CD4-positive, alpha-beta T cell treated with Interleukin-17A for 1 hour (primary cell): ENCODE measurements at places on chromosomes 4 and X.

- DNase-seq, result no peak
These were observed 37.3 kb downstream of the APBB2 start for GRCh38 chr4:41177016-41177415.

DNA sequence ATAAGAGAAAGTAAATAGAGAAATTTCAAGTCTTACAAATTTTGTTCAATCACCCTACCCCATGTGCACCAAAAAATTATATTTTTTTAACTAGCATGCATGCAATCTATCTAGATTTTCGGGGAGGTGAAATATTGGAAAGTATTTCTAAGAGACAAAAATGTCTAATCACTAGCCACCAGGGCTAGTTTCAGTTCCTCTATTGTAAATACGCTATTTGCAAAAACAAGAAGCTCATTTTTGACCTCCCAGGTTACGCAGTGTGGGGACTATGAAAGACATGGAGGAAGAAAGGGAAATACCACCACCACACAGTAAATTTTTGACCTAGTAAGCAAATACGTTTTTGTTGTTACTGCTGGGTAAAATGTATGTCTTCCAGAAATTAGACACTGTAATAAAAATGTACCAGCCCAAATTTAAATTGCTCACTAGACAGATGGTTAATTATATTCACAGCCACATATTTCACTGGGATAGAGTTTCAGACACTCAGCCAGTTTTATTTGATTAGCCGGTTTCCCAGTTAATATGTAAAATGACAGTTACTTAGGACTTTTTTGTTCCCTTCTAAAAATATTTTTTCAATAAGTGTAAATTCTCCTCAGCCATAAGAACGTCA lies 2.2 kb downstream of the NEXMIF start:
- no peak for DNase-seq

- DNase-seq, result no peak
These were observed 819.8 kb upstream of the PCDH7 start for GRCh38 chr4:29900336-29900735.

GRCh38 chr4:150305995-150306394 lies 227.8 kb downstream of the DCLK2 start:
- no peak for DNase-seq

GRCh38 chrX:123961268-123962005 lies at the start of gene STAG2:
Gene STAG2, plus strand, starts transcription at chrX:123961706. Its CDS starts 60,922 bp downstream, at chrX:124022628.
- DNase-seq, result peak; percentile 73

DNA sequence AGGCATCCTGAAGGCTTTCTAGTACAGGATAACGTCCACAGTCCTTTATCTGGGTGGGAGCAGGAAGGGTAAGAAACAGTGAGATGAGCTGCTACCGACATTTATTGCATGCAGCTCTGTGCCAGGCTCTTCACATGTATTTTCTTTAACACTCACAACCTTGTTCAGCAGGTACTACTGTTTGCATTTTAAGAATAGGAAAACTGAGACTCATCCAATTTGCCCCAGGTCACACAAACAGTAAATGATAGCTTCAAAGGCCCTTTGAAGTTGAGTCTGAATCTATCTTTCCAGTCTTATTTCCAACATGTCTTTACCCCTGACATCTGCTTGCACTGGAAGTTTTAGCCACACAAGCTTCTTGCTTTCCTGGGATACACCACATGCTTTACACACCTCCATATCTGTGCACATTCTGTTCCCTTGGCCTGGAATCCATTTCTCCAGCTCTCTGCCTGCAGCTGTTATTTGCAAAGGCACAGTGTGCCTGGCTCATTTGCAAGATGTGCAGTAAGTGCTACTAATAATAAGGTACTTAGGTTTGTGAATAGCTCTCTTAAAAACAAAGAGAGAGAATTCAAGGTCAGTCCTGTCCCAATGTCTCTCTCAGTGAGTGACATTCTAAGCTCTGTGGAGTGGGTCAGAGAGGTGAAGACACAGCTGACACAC lies 61.2 kb downstream of the METTL14 start:
- DNase-seq, result no peak

DNA sequence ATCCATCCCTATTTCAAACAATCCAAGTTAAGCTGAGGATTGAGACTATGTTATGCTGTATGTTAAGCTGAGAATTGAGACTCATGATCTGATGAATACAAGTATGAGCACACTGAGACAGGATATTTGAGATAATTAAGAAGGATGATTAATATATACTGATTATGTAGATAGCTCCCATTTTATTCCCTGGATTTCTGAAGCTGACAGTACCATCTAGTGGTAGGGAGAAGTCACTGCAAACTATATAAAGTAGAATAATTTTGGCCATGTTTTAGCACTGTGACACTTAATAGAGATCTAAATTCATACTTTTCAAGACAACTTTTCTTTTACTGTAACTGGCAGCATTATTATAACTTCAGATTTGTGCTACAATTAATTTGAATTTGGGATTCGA lies 63.8 kb upstream of the HPRT1 start:
- peak; percentile 18 for DNase-seq

GRCh38 chr4:94833394-94833793 lies 75.6 kb downstream of the BMPR1B start:
- no peak for DNase-seq

GRCh38 chrX:139932901-139933796 lies at the start of gene ATP11C:
Gene ATP11C, minus strand, starts transcription at chrX:139933053. Its CDS starts 1,011 bp downstream, at chrX:139932042.
- peak; percentile 87 for DNase-seq
